ENCODE measurements at places on chromosomes 2 and 18.

- no peak for DNase-seq
These were observed 89.0 kb downstream of the SPRED2 start for GRCh38 chr2:65343386-65343785.

DNA sequence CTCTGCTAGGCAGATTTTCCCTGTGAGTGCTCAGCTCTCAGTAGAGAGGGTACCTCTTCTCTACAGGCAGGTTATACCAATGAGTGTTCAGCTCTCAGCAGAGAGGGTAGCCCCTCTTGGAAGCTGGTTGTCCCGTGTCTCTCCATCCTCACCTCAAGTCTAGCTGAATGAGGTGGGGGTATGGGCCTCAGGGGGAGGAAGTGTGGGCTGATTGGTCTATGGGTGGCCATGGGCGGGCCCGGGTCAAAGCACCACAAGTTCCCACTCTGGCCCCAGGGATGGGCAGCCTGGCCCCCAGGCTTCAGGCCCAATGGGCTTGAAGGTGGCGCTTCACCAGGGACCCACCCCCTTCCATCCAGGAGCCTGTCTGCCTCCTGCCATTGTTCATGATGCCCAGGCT lies 17.0 kb upstream of the MBD2 start:
- no peak for DNase-seq

- no peak for DNase-seq
These were observed 101.4 kb upstream of the RASGRP3 start for GRCh38 chr2:33375054-33375453.

DNA sequence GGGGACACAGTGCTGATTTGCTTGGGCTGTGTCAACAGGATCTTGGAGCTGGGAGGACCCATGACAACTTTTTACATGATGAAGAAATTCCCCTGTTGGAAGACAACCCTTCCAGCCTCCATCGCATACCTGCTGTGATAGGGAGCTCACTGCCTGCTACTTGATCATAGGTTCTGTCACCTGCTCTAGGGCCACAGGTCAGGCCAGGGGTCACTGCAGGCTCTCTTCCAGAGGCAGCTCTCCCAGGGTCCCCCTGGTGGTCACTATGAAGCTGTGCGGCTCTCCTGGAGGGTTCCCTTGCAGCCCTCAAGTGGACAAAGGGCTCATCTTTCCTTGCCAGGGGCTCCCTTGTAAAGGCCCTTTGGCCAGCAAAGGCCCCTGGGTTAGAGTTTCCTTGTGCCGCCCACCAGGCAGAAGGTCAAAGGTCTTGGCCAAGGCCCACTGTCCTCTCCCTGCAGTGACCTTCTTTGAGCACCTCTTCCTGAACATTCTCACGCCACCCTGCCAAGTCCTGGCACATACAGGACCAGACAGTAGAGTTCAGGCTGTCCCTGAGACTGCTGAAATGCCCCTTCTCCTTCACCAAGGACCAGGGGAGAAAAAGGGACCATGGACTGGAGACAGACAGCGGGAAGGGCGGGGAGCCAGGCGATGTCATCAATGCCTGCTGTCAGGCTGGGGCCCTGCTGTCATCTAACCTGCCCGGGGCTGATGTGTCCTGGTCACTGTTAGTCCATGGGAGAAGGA lies 345.1 kb downstream of the DYSF start:
- DNase-seq, result no peak

DNA sequence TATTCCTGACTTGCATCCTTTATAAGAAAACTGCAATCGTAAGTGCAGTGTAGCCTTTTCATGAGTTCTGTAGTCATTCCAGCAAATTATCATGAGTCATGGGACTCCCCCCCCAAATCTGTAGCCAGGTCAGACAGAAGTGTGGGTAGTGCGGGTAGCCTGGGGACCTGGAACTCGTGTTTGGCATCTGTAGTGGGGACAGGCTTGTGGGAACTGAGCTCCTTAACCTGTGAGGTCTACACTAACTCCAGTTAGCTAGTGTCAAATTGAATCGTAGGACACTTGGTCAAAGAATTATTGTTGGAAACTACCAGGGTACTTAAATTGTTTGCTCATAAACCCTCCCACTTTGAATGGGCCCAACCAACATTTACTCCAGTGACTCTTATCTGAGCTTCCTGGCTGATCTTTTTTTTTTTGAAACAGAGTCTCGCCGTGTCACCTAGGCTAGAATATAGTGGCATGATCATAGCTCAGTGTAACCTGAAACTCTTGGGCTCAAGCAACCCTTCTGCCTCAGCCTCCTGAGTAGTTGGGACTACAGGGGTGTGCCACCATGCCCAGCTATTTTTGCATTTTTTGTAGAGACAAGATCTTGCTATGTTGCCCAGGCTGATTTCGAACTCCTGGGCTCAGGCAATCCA lies 12.4 kb downstream of the PFN4 start:
- no peak for DNase-seq

GRCh38 chr18:8834881-8835280 lies 129.5 kb downstream of the MTCL1 start:
- no peak for DNase-seq

GRCh38 chr18:77133835-77134496 lies 1.4 kb upstream of the MBP start:
- no peak for DNase-seq

DNA sequence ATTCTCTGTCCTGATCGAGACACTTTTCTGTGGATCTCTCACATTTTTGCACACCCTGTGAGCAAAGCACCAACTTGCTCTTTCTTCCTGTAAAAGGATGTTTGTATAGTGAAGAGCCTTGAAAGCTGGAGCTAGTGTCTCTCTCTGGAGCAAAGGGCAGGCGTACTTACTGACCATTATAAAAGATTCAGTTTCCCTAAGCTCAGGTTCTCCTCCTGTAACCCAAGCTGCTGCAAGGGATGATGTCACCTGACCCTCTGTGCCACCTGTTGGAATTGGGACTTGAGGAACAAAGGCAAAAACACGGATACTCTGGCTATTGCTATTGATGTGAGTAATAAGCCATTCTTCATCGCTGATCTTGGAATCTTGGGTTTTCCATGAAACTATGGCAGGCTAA lies 52.6 kb upstream of the NEMP2 start:
- no peak for DNase-seq

DNA sequence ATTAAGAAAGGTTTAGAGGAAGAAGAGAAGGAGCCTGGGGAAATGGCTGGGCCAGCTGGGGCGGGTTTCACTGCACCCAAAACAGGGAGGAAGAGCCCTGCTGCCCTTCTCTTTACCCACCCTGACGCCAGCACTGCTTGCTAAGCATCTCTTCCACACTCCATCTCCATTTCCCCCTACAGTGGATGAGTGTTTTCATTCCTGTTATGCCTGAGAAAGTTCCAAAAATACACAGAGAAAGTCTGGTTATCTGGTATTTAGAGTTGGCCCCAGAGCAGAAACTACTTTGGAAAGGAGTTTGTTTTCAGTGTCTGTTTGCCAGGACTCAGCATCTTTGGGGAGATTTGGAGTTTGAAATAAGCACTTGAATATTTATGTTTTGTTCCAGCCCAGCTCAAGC lies 451.0 kb downstream of the SLC4A3 start:
- DNase-seq, result no peak
